Naive B cell (primary cell): ENCODE measurements at places on chromosomes 4 and X. TPM values are rescaled to one million over a fixed set of nuclear protein-coding genes. Genes with fewer than 3 reads are reported as not detected.

The PDLIM5 gene
- 47.3 TPM for polyA plus RNA-seq

The XAGE2 gene
- not detected for polyA plus RNA-seq

The FMR1NB gene
- polyA plus RNA-seq: not detected

The GAGE13 gene
- not detected for polyA plus RNA-seq

The EFNB1 gene
- polyA plus RNA-seq: 1.3 TPM

The FGFR3 gene
- polyA plus RNA-seq: 0.07 TPM

DNA sequence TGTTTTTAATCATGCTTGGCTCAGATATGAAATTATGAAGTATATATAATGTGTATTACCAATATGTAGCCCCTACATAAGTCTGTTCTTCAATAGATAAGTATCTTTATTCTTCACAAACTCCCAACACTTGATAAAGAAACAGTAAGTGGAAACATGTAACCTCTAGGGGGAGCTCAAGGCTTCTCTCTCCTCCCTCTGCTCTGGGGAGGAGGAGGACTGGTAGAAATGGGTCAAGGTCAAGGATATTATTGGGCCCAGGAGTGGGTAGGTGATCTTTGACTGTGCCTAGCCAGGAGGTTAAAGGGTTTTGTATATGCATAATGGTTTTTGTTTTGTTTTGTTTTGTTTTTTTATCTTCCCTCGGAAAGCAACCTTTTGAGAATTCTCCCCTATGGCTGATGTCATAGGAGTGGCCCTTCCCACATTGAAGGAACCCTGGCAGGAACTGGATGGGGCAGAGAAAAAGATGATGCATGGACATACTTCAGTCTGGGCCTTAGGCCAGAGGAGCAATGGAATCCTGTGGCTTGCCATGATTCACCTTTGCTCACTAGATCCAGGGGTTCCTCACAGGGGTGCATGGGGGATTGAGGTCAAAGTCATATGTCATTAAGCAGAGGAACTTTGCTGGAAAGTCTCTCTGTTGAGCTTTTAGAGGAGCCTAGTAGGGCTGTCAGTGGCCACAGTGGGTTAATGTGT lies 460.3 kb downstream of the MID1IP1 start:
- DNase-seq: peak; percentile 12

- DNase-seq: no peak
Measured at GRCh38 chr4:8086783-8087445, 71.7 kb downstream of the ABLIM2 start.

DNA sequence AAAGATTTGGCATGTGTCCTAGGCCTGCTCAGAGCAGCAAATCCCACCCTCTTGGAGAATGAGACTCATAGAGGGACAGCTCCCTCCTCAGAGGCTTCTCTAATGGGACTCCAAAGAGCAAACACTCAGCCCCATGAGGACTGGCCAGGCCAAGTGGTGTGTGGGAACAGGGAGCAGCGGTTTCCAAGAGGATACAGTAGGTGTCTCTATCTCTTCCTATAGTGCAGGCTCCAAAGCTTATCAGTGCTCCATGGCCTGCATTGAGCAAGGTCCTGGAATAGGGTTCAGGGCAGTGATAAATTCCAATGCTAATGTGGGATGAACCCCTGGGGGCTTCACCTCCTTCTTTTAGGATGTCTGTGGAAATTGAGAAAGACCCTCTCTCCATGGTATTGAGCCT lies 15.7 kb upstream of the MAGEA10 start:
- no peak for DNase-seq

GRCh38 chr4:174847801-174848427 lies 18.9 kb upstream of the GLRA3 start:
- DNase-seq: no peak

DNA sequence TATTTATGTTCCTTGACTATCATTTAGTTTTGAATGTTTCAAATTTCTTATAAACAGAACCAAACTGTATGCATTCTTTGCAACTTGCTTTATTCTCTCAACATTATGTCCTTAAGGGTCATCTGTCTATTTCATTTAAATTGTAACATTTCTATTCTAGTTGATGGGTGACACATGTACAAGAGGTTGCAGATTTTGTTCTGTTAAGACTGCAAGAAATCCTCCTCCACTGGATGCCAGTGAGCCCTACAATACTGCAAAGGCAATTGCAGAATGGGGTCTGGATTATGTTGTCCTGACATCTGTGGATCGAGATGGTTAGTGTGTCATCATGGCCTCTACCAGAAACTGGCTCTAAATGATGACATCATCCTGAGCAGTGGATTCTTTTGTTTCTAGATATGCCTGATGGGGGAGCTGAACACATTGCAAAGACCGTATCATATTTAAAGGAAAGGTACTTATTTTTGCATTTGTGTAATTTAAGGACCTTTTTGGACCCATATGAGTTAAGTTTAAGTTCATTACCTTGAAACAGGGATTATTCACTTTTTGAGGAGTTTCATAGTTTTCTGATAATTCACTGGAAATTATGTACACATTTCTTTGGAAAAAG lies 6.1 kb downstream of the LIAS start:
- no peak for DNase-seq

DNA sequence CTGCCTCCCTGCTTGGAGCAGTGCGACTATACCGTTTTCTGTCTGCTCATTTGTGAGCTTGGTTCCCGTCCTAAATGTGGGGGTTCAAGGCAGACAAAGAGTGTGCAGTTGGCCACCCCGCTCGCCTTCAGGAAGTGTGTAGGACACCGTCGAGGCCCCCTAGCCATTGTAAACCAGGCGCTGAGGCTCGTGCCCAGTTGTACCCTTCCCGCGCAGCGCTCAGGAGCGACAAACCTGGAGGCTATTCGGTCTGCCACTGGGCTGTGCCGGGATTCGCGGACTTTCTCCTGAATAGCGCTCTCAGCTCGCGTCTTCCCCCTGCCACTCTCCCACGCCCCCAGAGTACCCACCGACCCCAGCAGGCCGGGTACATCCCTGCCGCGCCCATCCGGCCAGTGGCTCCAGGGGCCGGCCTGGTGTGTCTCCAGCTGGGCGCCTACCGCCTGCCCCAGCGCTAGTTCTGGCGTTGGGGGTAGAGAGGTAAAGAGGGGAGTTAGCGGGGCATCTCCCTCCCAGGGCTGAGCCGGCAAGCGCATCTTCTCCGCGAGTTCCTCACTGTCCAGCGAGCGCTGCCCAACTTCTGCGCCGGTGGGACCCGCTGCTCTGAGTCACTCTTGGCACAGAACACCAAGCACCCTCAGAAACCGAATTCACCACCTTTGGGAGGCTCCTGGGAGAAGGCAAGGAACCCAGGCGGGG lies 880 bp upstream of the LONRF3 start:
- no peak for DNase-seq

DNA sequence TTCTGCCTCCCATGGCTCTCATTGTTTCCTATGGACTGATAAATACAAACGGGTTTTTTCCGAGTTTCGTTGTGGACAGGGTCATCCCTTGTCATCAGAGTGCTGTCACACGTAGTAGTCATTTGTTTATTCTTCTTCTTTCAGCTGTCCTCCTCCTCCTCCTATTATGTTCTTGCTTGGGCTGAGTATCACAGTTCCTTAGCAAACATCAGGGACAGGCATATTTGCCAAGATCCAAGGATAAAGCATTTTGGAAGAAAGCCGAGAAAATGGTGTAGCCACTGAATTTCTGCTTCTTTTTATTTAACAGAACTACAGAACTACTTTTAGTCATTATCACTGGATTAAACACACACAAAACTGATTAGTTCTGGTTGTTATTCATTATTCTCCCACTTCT lies 167.9 kb downstream of the MAML3 start:
- no peak for DNase-seq

DNA sequence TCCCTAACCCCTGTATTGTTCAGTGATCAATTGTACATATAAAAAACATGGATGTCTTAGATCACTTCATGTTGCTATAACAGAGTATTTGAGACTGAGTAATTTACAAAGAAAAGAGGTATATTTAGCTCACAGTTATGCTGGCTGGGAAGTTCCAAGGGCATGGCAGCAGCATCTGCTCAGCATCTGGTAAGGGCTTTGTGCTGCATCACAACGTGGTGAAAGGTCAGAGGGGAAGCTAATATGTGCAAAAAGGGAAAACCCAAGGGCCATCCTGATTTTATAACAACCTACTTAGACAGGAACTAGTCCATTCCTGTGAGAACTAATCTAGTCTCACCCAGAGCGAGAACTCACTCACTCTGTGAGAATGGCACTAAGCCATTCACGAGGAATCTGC lies 128.2 kb upstream of the OTUD4 start:
- no peak for DNase-seq

- no peak for DNase-seq
Measured at GRCh38 chrX:112841820-112842157, 1.2 kb upstream of the AMOT start.

- DNase-seq: no peak
Measured at GRCh38 chr4:82528868-82529267, 32.9 kb downstream of the TMEM150C start.

DNA sequence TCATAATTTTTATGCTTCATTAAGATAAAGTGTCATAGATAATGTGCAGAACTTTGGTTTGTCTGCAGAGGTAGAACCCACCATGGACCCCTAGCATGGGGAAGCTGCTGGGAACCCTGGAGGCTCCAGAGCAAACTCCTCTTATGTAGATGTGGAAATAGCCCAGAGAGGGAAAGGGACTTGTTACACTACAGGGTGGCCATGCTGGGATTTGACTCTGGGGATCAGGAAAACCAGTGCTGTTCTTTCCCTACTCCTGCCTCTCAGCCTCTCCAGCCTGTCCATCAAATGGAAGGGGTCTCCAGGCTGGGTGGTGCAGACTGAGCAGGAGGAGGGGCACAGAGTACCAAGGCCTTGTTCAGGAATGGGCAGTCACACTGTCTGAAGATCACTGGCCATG lies 54.2 kb downstream of the MSX1 start:
- no peak for DNase-seq

- DNase-seq: no peak
Measured at GRCh38 chr4:89800012-89800516, 36.9 kb downstream of the SNCA start.

DNA sequence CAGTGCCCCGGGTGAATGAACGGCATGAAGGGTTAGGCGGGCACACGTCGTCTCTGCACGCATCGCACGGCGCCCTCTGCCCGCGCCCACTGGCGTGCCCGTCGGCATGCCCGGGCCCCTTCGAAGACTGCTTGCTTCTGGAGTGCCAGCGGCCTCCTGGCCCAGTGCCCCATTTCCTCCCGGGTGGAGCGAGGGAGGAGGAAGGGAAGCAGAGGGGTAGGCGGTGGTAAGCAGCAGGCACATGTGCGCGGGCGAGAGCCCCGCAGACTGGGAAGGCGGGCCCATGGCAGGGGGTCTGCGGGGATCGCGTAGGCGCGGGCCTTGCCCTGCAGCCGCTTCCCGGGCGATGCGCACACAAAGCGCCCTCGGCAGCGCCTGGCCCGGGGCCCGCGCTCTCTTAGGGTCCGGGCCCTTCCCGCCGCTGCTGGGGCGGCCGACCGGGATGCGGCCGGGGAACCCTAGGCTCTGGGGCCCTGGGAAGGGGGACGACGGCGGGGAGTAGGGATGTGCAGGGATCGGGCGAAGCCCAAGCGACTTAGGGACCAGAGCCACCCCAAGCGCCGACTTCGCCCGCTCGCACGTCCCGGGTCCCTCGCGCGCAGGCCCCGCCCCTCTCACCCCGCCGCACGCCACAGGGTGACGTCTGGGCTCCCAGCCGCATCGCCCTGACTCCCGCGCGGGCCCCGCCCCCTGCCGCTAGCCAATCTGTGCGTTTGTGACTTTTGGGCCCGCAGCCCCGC lies 866 bp upstream of the EMD start:
- peak; percentile 55 for DNase-seq

DNA sequence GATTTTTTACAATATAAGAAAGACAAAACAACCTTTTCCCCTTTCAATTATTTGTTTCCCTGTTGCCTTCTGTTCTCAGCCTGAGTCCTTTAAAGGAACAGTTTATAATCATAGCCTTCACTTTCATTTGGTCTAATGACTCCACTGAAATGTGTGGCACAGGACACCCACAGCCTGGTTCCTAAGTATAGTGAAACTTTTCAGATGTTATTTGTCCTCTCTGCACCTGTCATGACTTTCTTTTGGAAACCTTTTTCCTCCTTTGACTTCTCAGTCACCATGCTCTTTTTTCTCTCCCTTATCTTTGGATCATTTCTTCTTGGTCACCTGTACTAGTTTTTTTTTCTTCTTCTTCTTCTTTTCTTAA lies 237.8 kb upstream of the ANXA3 start:
- DNase-seq: no peak

DNA sequence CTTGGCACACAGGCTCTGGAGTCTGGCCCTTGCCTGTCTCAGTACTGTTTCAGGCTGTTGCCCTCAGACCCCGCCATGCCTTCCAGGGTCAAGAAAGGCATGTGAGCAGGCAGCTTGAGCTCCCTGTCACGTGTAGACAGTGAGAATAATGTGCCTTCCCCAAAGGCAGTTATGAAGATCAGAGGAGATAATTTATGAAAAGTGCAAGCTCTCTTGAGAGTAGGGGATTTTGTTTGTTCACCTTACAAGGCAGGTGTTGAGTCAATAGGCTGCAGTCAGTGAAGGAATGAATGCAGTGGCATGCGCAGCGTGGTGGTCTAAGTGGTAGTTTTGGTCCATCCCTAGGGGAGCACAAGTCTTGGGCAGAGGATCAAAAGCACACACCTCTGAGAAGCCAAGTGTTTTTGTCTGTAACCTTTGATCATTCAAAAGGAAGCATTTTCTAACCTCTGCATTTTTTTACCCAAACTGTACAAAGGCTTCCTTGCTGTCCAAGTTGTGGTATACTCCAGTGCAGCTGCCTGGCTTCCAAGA lies 14.4 kb downstream of the HADH start:
- DNase-seq: no peak

- no peak for DNase-seq
Measured at GRCh38 chrX:47212381-47213293, 5.8 kb upstream of the CDK16 start.

DNA sequence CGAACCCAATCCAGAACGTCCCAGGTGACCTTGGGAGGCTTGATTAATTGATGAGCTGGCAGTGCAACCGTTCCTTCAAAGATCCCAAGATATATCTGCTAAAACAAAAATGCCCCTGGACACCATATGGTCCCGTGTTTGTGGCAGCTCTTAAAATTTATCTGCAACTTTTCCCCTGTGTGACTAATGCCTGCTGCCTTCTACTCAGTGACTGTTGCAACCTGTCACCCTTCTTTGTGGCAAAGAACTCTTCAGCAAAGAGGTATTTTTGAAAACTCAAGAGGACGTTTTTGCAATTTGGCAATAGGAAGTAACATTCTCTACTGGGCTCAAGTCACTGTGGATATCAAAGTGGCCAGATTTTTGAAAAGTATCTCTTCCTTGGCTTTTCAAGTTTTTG lies 75.8 kb upstream of the SOD3 start:
- DNase-seq: no peak

DNA sequence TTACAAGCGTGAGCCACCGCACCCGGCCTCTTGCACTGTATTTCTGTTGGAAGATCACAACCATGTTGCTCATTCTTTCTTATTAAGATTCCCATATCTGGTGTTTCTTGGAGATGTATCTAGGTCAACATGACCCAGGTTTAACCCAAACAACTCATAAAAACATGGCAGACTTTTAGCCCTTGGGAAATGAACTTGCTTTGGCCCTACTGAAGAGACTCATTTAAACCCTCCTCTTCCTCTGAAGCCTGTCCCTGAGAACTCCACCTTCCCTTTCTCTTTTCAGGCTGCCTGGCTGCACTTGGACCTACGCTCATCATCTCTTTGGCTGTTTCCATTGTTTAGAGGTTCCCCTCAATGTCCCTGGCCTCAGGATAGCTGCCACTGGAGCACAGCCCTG lies 22.8 kb upstream of the OPN1LW start:
- DNase-seq: no peak
